Hepatocyte (in vitro differentiated cells): ENCODE measurements at places on chromosomes 4 and X.
A peak's percentile ranks its signal among the peaks of the same experiment; 100 is the strongest.

DNA sequence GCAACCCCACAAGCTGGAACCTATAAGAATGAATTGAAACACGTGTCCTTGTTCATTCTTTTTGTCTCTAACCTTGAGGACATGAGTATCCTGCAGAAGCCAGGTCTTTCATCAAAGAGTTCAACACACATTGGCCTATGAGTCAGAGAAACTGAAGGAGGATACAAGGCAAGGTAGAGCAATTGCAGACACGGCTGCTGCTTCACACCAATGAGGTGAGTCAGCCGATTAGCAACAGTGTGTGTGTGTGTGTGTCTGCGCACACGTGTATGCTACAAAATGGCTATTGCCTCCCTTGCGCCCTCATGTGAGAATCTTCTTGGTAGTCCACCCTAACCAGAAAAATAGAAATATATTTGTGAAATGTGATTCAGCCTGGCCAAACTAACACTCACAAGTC lies 1477.7 kb upstream of the IGFBP7 start:
- peak; percentile 22 for DNase-seq

- no peak for DNase-seq
Measured at GRCh38 chrX:153459986-153460385, 10.4 kb downstream of the HAUS7 start.

GRCh38 chr4:154234576-154234975 lies 257.0 kb downstream of the DCHS2 start:
- DNase-seq = no peak

- DNase-seq = no peak
Measured at GRCh38 chr4:182918791-182919302, 1.7 kb upstream of the DCTD start.

- DNase-seq = no peak
Measured at GRCh38 chrX:6071731-6072130, 156.9 kb downstream of the NLGN4X start.
